ENCODE measurements at places on chromosomes 11 and 22.

GRCh38 chr22:21904250-21904789, 36.9 kb upstream of the MAPK1 start:
- no peak for DNase-seq

DNA sequence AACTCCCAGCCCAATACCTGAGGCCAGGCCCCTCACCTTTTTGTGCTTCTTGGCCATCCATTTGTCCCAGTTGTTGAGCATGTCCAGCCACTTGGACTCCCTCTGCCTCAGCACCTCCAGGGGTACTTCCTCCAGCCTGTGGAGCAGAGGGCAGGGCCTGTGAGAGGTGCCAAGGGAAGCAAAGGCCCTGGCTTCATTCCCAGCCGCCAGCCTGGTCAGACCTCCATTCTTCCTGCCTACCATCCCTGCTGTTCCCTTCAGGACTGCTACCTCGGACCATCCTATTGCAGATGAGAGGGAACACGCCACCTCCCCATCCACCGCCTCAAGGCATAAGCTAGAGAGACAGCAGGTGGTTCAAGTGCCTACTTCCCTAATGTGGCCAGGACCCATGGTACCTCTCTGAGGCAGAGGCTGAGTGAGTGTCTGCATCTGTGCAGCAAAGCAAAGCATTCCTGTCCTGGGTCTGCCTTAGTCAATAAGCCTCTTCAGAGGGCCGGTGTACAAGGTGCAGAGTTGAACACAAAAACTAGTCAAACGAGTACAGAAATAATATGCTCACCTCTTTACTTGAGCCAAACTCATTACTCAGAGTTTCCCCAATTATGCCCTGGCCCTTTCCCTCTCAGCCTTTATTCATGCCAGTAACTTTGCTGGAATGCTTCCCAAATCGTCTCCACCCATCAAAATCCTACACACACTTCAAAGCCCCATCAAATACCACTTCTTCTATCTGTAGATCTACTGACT, 15.4 kb upstream of the CASTOR1 start:
- DNase-seq = no peak

DNA sequence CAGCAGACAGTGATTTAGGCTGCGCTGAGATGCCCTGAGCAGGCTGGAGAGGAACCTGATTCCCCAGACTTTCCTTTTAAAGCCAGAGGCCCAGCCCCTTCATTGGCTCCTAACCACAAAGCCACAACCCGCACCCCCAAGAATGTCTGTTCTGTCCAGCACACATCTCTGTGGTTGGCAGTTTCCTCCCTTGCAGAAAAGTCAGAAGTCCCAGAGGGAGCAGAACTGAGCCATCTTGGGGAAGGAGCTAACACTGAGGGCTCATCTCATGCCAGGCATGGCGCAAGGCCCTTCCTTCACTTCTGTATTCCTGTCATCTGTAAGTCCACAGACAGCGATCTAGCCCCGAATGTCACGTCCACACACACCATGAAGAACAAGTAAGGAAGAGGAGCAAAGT, 97.1 kb upstream of the SYT13 start:
- DNase-seq = no peak

- no peak for DNase-seq
Measured at GRCh38 chr22:45008751-45009605, 827 bp downstream of the PHF21B start.

GRCh38 chr22:19052941-19053541, 69.2 kb downstream of the DGCR2 start:
- no peak for DNase-seq

DNA sequence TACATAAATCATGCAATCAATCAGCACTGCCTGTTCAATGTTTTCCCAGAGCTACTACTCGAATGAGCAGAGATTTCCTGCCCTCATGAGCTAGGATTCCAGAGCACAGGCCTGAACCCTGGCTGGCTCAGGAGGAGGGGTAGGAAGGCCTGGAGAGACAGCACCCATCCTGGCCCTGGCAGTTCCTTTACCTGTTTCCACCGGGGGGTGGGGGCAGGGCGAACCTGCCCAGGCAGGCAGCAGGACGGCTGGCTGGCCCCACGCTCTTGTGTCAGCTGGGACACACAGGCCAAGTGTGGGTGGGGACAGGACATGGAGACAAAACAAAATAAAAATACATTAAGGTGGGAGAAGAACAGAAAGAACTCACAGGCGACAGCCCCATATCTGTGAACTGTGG, 109.8 kb upstream of the BID start:
- DNase-seq = no peak

- no peak for DNase-seq
Measured at GRCh38 chr11:26143566-26144290, 188.2 kb upstream of the ANO3 start.

DNA sequence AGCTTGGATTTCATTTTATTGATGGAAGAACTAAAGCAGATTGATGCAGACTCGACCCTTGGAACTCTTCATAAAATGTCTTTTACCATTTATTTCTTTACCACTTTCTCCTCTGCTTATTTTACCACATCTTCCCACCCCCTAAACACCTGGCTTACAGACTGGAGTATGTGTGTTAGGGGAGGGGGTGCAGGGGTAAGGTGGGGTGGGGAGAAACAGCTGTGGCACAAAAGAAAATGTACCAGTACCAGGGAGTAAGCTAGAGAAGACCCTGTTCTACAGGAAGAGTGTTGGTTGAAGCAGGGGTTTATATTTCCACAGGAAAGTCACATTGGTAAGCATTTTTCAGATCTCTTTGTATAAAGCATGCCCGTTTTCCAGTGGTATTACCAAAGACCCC, 312.7 kb upstream of the MTNR1B start:
- no peak for DNase-seq

DNA sequence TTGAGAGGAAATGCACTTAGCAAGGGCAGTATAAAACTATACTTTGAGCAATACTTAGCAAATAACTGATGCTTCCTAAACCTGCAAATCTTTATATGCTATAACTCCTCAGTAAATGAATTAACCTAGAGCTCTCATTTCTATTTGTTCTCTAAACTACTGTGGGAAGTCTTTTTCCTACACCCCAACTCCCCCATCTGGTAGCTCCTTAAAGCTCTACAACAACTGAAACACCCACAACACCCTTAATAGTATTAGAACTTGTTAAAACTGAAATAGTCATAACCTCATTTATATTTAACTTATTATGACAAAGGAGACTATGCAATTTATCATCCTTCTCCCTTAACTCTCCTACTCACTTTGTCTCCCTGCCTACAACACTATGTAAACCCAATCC, 43.4 kb downstream of the GUCY1A2 start:
- no peak for DNase-seq

GRCh38 chr11:84691830-84692229, 935.3 kb downstream of the DLG2 start:
- DNase-seq = no peak

DNA sequence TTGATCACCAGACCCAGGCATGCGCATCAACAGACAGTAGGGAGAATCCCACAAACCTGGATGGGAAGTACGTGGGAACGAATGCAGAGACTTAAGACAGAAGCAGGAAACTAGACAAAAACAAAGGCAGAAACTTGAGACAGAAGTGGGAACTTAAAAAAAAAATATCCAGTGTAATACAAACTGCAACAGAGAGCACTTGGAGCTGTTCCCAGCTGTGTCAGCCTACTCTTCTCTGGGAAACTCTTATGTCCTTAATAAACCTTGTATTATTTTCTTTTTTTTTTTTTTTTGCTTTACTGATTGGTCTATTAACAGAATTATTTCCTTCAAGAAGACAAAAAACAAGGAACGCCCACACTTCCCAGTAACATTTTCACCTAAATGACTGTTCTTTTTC, 1818.1 kb upstream of the RAG2 start:
- DNase-seq = no peak

GRCh38 chr11:57347336-57347735, 9.2 kb downstream of the P2RX3 start:
- DNase-seq = no peak

DNA sequence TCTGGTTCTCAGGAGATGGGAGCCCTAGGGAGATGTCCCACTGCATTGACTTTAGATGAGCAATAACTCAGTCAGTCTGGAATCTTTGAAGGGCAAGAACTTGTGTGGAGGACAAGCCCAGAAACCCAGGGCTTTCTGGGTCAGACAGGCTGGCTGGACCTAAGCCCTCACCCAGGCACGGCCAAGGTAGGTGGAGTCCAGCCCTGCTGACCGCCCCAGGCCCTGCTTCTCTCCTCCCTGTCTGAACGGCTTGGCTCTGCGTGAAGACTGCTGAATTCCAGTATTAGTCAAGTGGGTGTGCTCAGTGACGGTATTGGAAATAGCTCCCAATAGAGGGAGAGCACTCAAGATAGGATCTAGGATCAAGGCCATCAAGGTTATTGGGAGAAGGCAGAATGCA, 6.1 kb downstream of the CXCR5 start:
- no peak for DNase-seq

GRCh38 chr22:49779211-49779610, 48.5 kb downstream of the BRD1 start:
- DNase-seq = no peak
